ENCODE measurements at places on chromosomes 7 and 10.
A peak's percentile ranks its signal among the peaks of the same experiment; 100 is the strongest.

DNA sequence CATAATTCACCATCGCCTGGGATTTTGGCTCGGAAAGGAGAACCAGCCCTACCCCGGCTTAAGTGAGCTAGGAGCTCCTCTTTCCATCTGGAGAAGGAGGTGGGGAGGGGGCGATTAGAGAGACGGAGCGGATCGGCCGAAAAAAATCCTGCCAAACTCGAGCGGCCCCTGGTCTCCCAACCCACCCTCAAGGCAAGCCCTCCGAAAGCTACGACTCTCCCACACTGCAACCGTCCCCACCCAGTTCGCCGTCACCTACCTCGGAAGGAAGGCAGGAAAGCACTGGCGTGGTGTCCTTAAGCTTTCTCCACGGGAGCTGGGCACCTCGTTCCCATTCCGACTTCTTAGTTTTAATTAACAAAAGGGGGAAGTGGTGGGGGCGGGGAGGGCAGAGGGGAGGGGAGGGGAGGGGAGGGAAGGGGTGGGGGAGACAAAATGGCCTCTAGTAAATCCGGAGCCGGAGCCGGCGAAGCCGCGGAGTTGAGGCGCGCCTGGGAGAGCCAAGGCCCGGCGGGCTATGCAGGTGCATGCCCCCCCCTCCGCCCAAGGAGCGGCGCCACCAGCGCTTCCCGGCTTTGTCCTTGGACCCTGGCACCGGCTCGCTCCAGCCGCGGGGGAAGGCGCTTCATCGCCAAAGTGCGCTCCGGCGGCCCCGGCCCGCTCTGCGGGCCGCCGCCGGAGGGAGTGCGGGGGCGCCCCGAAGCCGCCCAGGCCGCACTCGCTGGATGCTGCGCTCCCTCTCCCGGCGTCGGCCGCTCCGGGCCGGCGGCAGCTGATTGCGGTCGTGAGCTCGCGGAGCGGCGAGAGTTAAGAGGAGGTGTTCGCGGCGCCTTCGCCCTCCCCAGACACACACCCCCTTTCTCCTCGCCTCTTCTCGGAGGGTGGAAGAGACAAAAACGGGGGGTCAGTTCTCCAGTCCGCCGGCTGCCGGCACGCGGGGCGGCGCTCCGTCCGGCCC is at the start of gene LRRC4:
Gene LRRC4, minus strand, starts transcription at position 784 of the 958 bp plus-strand sequence. CDS start 797 bp downstream, outside the sequence.
- peak; percentile 17 for DNase-seq

GRCh38 chr7:114392686-114393085 is 21.9 kb upstream of the FOXP2 start:
- no peak for DNase-seq

DNA sequence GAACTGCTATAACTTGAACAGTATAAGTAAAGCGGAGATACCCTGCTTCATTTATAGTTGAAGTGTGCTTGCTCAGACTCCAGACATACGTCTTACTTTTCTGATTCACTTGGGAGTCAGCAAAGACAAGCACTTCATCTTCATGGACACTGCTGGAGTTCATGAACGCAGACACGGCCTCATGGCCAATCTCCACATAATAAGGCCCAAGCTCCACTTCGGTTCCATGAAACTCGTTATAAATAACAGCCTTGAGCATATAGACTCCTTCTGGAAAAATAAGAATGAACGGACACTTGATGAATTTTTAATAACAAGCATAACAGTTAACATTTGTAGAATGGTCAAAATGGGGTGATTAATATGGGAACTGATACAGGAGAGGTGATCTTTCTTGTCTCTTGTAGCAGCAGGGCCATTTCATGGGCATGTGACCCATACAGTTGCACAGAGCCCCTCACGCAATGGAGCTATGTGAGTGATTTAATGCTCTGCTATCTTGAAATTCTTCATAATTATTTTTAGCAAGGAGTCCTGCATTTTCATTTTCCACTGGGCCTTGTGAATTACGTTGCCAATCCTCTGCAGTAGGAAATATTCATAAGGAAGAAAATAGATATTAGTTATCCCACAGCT is 40.2 kb downstream of the PKD1L1 start:
- DNase-seq: no peak

DNA sequence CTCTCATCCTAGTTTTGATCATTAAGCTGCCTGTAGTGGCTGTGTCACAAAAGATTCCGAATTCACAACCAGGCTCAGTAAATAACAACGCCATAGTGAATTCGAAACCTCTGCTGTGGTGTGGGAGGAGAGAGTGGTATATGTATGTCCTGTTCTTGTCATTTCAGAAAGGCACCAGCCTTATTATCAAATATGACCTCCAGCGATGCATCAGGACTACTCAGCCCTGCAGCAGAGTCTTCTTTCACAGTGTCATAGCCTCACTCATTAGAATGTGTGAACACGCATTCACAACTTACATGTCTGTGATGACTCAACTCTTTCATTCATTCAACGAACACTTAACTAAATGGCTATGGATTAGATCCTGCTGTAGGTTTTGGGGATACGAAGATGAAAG is 15.3 kb downstream of the AOC1 start:
- no peak for DNase-seq

GRCh38 chr7:77426521-77427051 is 10.4 kb upstream of the GSAP start:
- no peak for DNase-seq

DNA sequence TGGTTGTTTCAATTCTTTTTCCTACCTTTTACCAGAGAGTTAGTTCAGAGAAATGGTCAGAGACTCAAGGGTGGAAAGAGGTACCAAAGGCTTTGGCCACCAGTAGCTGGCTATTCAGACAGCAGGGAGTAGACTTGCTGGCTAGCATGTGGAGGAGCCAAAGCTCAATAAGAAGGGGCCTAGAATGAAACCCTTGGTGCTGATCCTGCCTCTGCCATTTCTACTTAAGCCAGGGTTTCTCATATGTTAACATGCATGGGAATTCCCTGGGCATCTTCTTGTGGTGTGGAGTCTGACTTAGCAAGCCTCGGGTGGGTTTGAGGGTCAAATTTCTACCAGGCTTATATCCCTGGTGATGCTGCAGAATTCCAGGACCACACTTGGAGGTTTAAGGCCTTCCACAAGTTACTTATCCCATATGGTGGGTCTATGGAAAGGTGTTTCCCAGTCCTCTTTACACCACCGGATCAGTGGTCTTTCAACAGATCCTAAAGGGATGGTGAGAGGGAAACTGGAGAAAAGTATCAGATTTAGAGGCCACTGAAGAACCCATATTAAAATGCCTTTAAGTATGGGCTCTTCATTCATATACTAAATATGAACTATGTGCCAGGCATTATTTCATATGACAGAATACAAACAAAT is 3.2 kb downstream of the IL6 start:
- no peak for DNase-seq

DNA sequence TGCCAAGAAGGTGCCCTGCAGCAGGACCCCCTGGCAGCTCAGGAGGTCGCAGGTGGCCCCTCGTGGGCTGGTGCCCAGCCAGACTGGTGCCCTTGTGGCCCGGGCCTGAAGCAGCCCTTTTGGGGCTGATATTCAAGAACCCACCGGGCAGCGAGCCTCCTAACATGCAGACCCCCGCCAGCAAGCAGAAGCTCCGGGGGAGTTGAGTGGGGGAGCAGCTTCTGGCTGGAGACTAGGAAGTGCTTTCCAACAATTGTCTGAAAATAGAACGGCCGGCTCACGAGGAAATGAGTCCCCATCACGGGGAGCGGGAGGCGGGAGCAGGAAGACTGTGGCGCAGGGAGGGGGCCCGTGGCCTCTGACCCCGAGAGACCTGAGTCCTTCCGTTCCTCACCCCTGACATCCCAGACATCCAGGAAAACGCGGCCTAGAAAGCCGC is 9.5 kb upstream of the INTS1 start:
- DNase-seq: no peak

DNA sequence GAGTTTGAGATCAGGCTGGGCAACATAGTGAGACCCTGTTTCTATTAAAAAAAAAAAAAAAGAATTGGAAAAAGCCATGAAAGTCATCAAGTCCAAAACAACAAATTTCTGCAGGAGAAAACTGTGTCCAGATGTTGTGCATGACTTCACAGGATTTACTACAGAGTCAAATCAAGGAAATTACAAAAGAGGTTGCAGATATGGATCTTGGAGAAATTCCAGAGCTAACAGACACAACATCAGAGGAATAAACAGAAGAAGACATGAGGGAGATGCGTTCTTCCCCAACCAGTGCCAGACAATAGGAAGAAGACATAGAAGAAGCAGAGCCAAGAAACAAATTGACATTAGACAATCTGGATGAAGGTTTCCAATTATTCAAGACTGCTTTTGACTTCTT is 24.3 kb upstream of the KCNIP2 start:
- DNase-seq: no peak

DNA sequence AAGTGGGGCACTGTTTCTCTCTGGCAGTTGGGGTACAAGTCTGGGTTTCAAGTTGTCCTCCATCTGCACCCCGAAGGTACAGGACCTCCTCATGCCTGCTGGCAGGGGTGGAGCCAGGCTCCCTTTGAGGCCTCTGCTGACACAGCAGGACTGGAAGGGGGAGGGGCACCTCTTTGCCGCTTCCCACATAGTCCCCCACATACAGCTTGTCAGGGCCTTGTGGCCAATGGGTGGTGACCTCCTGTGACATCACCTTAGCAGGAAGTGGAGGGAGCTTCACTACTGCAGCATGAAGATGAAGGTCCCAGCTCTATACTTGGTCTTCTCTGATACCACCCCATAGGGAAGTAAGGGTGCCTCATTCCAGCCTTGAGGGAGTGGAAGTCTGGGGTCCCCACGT is 167.8 kb downstream of the RAMP3 start:
- DNase-seq: no peak

DNA sequence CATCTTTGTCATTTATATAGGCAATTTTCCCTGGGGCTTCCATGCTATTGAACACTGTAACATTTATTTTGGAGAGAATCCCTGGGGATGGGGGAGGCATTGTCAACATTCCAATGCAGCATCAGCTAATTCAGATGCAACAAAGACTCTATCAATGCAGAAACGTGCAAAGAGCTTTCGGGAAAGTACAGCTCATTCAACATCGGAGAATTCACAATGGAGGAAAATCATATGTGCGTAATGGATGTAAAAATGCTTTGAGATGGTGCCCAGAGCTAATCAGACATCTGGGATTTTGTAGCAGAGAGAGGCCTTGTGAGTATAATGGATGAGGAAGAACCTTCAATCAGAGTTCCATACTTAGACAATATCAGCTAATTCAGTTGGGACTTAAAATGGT is 28.3 kb upstream of the FIS1 start:
- DNase-seq: no peak

GRCh38 chr10:98577168-98577567 is 130.4 kb upstream of the HPS1 start:
- no peak for DNase-seq

DNA sequence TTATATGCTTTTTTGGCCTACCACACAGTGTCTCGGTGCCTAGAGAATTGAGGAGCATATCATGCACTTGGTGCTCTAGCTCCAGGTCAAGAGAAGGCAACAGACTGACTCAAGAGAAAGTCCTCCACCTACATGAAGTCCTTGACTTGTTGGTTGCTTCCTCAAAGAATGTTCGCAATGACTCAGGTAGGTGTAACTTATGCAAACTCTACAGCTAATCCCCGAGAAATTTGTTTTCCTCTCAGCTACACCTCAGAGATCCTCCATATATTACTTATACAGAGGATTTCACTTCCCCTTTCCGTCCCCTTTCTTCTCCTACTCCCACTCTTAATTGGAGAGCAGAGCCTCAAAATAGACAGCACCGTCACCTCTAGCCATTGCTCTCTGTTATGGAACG is 1013.1 kb downstream of the KCNMA1 start:
- no peak for DNase-seq

DNA sequence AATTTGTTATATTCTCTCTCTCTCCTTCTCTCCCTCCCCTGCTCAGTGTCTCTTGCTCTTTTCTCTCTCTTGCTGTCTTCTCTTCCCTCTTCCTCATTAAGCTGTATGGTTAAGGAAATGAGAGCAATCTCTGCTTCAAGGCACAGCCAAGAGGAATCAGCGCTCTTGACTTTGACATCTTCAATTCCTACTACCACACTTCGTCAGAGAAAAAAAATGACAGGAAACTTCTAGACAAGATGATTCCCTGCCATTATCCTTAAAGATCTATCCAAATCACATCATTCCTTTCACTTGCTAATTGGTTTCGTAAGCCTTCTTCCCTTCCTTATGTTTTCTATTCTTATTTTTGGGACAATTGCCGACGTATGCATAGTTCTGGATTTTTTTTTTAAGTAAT is 425.0 kb downstream of the KCNMA1 start:
- DNase-seq: no peak

DNA sequence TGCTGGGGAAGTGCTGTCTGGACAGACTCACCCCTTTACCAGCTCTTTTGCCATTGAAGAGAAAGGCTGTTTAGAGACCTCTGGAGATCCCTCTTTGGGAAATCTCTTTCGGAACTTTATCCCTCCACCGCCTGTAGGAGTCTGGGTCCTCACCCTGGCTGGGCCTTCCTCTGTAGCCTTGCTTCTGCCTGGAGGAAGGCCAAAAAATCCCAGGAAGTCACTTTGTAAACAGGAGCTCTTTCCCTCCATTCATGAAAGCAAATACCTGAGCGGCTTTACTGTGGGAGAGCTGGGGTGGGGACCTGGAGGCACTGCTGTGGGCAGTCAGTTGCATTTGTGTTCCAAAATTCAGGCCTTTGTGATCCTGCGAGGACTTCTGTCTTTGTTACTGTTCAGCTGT is 126.2 kb downstream of the KLF6 start:
- DNase-seq: no peak

- DNase-seq: no peak
Observed at GRCh38 chr7:105748701-105749100, 127.7 kb downstream of the ATXN7L1 start.

GRCh38 chr7:151308256-151308655 is 33.4 kb upstream of the NUB1 start:
- DNase-seq: no peak

DNA sequence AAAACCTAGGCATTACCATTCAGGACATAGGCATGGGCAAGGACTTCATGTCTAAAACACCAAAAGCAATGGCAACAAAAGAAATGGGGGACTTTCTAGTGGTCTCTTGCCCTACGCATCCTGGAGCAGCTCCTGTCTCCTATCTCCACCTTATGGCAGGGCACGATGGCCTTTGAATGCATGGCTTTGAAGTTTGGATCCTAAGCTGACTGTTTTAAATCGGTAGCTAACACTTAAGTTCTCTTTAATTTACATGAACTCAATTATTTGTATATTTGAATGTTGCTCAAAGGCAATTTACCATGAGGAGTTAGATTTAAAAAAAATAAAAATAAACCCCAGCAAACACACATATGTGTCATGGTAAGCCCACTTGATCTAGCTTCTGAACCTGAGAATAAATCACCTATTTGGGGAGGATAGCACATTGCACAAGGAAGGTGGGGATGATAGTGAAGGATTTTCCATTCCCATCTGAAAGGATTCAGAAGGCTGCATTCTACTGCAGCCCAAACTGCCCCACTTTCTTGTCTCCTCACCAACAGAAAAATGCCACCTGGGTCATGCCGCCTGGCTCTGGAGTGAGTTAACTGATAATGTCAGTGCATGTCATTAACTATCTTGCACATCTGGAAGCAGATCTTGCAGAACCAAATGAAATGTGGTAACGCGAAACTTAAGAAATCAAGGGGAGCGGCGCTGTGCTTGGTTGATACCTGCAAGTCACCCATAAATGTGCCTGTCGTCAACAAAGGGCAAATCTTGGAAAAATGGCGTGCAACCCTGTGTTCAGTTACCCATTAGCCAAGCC is 12.4 kb downstream of the KLF6 start:
- DNase-seq: peak; percentile 65
